ENCODE measurements at places on chromosomes 1 and 21.
A peak's percentile ranks its signal among the peaks of the same experiment; 100 is the strongest.

GRCh38 chr1:224736619-224737352 is 120.7 kb downstream of the CNIH3 start:
- DNase-seq = peak; percentile 27

- DNase-seq = no peak
These were observed 27.2 kb downstream of the CD46 start for GRCh38 chr1:207779008-207779407.

- DNase-seq = no peak
These were observed 160.1 kb downstream of the SLC45A1 start for GRCh38 chr1:8477983-8478362.

GRCh38 chr21:45993210-45994085 is 11.9 kb downstream of the COL6A1 start:
- no peak for DNase-seq

GRCh38 chr1:12446593-12446992 is 171.4 kb downstream of the DHRS3 start:
- DNase-seq = no peak

GRCh38 chr1:233443040-233443760 is 115.7 kb downstream of the MAP3K21 start:
- no peak for DNase-seq

- no peak for DNase-seq
These were observed 57.9 kb downstream of the EPRS1 start for GRCh38 chr1:219988387-219988786.

- no peak for DNase-seq
These were observed 211.5 kb downstream of the LHX8 start for GRCh38 chr1:75345538-75346292.

GRCh38 chr21:36454093-36454531 is 25.8 kb downstream of the CLDN14 start:
- no peak for DNase-seq

- no peak for DNase-seq
These were observed 21.0 kb upstream of the PCBP3 start for GRCh38 chr21:45622416-45623097.

- peak; percentile 23 for DNase-seq
These were observed 57.3 kb downstream of the PSMG1 start for GRCh38 chr21:39125752-39126485.

- DNase-seq = no peak
These were observed 185.7 kb downstream of the ST6GALNAC3 start for GRCh38 chr1:76260279-76260678.
